Natural killer cell treated with Interleukin-12 subunit alpha and Interleukin-12 subunit beta and Interleukin-15 and Interleukin-18, amount 100 ng/mL, for 72 hours (primary cell): ENCODE measurements at places on chromosomes 1 and 21.

GRCh38 chr1:10744654-10745238 is 51.7 kb downstream of the CASZ1 start:
- H3K4me1 ChIP-seq, result no peaks in the 10 kb centered on the region
- H3K4me3 ChIP-seq, result no peak overlapping the region
- no peak overlapping the region for H3K27ac ChIP-seq
- H3K36me3 ChIP-seq, result no peaks in the 10 kb centered on the region

DNA sequence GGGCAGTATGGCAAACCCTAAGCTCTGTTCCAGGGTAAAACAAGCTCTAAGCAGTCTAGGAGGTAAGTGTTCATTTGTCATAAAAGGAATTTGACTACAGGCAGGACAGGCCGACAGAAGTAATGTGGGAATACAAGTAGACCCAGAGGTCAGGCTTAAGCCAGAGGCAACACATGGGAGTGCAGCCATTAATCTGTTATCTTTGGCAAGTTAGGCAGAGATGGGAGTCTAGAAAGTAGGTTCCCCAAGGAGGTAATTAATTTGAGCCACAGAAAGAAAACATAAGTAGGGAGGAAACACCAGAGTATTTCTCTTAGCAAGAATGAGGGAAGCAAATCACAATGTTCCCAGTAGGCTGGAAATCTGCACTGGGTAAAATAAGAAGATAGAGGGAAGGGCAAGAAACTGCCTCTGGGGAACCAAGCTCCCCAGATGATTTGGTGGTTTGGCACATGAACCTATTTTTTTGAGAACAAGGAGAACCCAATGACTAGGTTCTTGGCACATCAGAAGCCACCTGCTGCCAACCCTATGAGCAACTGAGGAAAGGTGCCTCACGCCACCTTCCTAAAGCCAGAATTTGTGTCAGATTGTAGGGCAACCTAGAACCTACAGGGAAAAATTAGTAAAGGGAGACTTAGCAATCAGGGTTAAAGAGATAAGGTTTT is 636.4 kb upstream of the PLXNA2 start:
- no peaks in the 10 kb centered on the region for H3K36me3 ChIP-seq
- no peak for DNase-seq
- H3K27ac ChIP-seq, result no peak overlapping the region
- no peak overlapping the region for H3K4me3 ChIP-seq
- H3K27me3 ChIP-seq, result no peaks in the 10 kb centered on the region

GRCh38 chr1:36843906-36844610 is 190.3 kb downstream of the GRIK3 start:
- no peak for DNase-seq
- no peak overlapping the region for H3K27ac ChIP-seq
- no peak overlapping the region for H3K4me3 ChIP-seq

DNA sequence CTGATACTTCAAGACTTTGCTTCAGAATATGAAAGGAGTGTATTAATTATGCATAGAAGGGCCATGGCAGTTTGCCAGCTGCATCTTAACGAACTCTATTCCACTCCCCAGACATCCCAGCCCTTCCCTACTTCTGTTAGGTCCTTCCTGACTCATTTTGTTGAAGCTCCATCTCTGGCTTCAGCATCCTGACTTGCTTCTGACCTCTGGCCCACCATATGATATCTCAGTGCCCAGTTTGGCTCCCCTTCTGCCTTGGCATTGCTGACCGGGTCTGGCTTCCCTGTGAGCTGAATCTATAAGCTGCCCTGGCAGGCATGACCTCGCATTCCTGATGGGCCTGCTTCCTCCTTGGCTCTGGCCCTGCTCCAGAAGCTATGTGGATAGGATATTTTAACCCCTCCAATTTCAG is 27.6 kb upstream of the ARHGAP29 start:
- no peaks in the 10 kb centered on the region for H3K4me1 ChIP-seq
- H3K4me3 ChIP-seq, result no peak overlapping the region
- no peak overlapping the region for H3K27ac ChIP-seq

- no peaks in the 10 kb centered on the region for H3K27me3 ChIP-seq
- no peak overlapping the region for H3K4me3 ChIP-seq
- peak overlapping the region; percentile 78 for H3K27ac ChIP-seq
- DNase-seq, result no peak
Measured at GRCh38 chr1:19467199-19468187, 17.8 kb downstream of the CAPZB start.

- no peaks in the 10 kb centered on the region for H3K4me1 ChIP-seq
- H3K27me3 ChIP-seq, result peaks cover 7% of the 10 kb centered on the region
- no peak overlapping the region for H3K27ac ChIP-seq
- H3K4me3 ChIP-seq, result no peak overlapping the region
- H3K36me3 ChIP-seq, result no peaks in the 10 kb centered on the region
- no peak for DNase-seq
Measured at GRCh38 chr1:236980673-236981072, 23.6 kb downstream of the MT1HL1 start.

GRCh38 chr1:94974824-94975223 is 47.9 kb upstream of the CNN3 start:
- H3K27me3 ChIP-seq, result no peaks in the 10 kb centered on the region
- no peak overlapping the region for H3K27ac ChIP-seq
- no peaks in the 10 kb centered on the region for H3K36me3 ChIP-seq
- no peak for DNase-seq
- no peaks in the 10 kb centered on the region for H3K4me1 ChIP-seq
- H3K4me3 ChIP-seq, result no peak overlapping the region

- H3K4me1 ChIP-seq, result no peaks in the 10 kb centered on the region
- H3K4me3 ChIP-seq, result no peak overlapping the region
- no peak overlapping the region for H3K27ac ChIP-seq
- no peaks in the 10 kb centered on the region for H3K36me3 ChIP-seq
- DNase-seq, result no peak
Measured at GRCh38 chr1:78176448-78176847, 130.7 kb downstream of the GIPC2 start.

GRCh38 chr21:31524140-31524539 is 135.4 kb upstream of the SOD1 start:
- H3K27me3 ChIP-seq, result no peaks in the 10 kb centered on the region
- no peak overlapping the region for H3K27ac ChIP-seq
- no peak for DNase-seq
- no peak overlapping the region for H3K4me3 ChIP-seq
- no peaks in the 10 kb centered on the region for H3K4me1 ChIP-seq
- no peaks in the 10 kb centered on the region for H3K36me3 ChIP-seq

GRCh38 chr21:38265166-38265565 is 8.4 kb downstream of the KCNJ15 start:
- H3K36me3 ChIP-seq, result no peaks in the 10 kb centered on the region
- no peak overlapping the region for H3K27ac ChIP-seq
- no peak overlapping the region for H3K4me3 ChIP-seq
- peaks cover 25% of the 10 kb centered on the region for H3K27me3 ChIP-seq
- H3K4me1 ChIP-seq, result no peaks in the 10 kb centered on the region
- no peak for DNase-seq

DNA sequence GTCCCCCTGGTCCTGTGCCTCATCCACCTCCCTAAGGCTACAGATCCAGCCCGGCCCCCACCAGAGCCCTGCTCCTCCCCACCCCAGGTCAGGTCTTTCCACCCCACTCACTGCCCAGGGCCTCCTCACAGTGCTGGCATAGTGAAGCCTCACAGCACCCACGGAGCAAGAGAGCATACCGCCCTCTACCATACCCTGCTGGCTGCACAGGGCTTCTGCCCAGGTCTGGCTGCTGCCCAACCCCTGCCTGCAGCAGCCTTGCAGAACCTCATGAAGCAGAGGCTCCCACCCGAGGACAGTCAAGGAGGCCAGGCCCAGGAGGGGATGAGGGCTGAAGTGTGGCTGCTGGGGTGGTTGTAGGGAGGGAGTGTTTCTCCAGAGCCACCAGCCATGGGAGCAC is 19.7 kb upstream of the ARF1 start:
- H3K4me1 ChIP-seq, result peaks cover 8% of the 10 kb centered on the region
- no peak overlapping the region for H3K27ac ChIP-seq
- H3K4me3 ChIP-seq, result no peak overlapping the region
- peaks cover 25% of the 10 kb centered on the region for H3K27me3 ChIP-seq
- H3K36me3 ChIP-seq, result no peaks in the 10 kb centered on the region
- DNase-seq, result no peak

GRCh38 chr21:39651206-39651605 is 38.5 kb downstream of the B3GALT5 start:
- no peak overlapping the region for H3K27ac ChIP-seq
- no peaks in the 10 kb centered on the region for H3K4me1 ChIP-seq
- peaks cover 3% of the 10 kb centered on the region for H3K27me3 ChIP-seq
- no peaks in the 10 kb centered on the region for H3K36me3 ChIP-seq

DNA sequence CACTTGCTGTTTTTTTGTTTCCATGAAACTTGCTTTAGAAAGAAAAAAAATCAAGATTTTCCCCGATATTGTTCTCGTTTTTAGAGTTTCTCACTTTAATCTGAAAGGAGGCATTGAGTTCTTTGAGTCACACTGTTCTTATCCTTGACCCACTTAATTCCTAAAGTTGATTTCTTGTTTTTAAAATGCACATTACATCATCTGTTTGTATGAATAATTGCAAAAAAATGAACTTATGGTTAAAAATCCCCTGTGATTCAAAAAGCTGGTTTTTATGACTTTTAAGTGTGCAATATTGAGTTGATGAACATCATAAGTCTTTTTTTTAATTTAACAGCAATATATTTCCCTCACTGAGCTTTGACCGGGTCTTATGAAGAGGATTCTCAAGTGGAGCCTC is 131.6 kb downstream of the SNX7 start:
- DNase-seq, result no peak
- H3K36me3 ChIP-seq, result no peaks in the 10 kb centered on the region
- no peaks in the 10 kb centered on the region for H3K27me3 ChIP-seq
- no peak overlapping the region for H3K27ac ChIP-seq
- H3K4me3 ChIP-seq, result no peak overlapping the region

DNA sequence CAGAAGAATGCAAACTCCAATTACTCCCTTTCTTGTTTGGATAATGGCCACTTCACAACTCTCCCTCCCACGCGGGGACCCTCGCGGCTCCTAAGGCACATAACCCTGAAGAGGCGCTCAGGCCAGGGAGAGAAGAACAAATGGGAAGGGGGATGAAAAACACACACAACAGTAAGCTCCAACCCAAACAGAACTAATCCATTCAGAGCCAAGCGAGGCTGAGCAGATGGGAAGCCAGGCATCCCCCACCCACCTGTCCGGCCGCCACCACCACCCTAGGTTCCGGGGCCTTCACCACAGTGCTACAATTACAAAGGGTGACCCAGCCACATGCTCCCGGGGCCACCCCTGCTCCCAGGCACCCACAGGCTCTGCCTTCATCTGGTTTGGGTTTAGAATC is 101.5 kb downstream of the MRPL37 start:
- H3K27ac ChIP-seq, result no peak overlapping the region
- no peak for DNase-seq
- H3K36me3 ChIP-seq, result no peaks in the 10 kb centered on the region

DNA sequence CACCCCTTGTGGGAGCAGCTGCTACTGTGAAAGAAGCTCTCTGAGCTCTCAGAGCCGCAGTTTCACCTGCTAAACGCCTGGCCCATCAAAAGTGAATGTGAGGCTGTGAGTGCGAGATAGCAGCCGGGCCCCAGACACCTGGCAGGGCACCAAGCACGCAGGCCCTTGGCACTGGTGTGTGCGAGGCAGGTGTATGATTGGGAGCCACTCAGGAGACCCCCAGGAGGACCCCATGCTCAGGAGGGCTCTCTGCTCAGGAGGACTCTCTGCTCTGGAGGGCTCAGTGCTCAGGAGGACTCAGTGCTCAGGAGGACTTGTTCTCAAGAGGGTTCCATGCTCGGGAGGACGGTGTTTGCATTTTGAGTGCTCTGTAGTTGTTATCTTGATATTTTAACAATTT is 14.3 kb upstream of the ADARB1 start:
- DNase-seq, result no peak
- no peak overlapping the region for H3K27ac ChIP-seq
- peaks cover 20% of the 10 kb centered on the region for H3K27me3 ChIP-seq

GRCh38 chr1:192913683-192914082 is 104.8 kb downstream of the RGS2 start:
- no peaks in the 10 kb centered on the region for H3K4me1 ChIP-seq
- no peaks in the 10 kb centered on the region for H3K36me3 ChIP-seq
- H3K27ac ChIP-seq, result no peak overlapping the region
- DNase-seq, result no peak

- no peak overlapping the region for H3K27ac ChIP-seq
Measured at GRCh38 chr1:170700842-170701615, 37.1 kb downstream of the PRRX1 start.

DNA sequence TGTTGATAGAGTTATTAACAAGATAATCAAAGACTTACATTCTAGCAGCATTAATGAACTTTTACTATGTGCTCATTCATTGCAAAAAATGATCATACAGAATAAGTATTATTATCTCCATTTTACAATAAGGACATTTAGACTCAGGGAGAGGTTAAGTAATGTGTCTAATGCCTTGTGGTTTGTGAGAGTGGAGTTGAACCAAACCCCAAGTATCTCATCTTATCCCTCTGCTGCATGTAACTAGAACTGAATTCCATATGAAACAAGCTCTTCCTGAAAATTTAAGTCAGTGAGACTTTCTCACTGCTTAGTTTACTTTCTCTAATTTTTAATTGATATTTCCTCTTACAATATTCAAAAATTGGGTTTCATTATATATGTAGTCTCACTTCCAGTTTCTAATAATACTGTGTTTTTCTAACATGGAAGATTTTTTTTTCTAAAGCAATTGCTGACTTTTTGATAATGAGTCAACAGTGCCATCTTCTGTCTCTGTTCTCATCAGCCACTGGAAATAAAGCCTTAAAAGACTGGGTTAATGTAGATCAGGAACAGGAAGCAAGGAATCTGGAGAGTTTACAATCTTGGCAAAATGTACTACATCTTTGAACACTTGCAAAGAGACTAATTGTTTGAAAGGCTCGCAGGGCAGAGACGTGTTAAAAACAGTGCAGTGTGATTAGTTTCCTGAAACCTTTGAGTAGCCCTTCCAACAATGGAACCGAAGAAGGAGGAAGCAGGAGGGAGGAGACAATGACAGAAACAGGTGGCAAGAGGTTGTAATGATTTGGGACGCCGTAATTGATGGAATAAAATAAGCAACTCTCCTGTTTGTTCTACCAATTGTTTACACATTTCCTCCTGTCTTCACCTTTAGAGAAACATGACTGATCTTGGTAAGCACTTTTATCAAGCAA is 567.6 kb downstream of the MRPL39 start:
- no peak overlapping the region for H3K4me3 ChIP-seq
- no peak overlapping the region for H3K27ac ChIP-seq
- no peaks in the 10 kb centered on the region for H3K36me3 ChIP-seq
- H3K27me3 ChIP-seq, result no peaks in the 10 kb centered on the region
- H3K4me1 ChIP-seq, result no peaks in the 10 kb centered on the region

DNA sequence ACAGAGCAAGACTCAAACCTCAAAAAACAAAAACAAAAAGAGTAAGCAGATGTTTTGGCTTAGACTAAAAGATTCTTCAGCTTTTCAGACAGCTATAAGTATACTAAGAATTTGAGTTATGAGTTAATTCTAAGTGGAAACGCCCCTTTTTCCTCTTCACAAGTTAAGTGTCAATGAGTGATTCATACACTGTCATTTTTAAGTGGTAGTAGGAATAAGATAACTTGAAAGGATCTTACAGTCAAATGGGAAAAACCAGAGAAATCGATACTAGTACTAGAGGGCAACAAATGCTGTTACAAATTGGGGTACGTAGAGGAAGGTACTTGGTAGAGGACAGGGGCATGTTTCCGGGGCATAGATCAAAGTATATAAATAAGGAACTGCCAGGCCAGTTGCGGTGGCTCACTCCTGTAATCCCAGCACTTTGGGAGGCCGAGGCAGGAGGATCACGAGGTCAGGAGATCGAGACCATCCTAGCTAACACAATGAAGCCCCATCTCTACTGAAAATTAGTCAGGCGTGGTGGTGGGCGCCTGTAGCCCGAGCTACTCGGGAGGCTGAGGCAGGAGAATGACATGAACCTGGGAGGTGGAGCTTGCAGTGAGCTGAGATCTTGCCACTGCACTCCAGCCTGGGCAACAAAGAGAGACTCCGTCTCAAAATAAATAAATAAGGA is 7.4 kb downstream of the H3-3A start:
- peak overlapping the region; percentile 63 for H3K4me3 ChIP-seq
- H3K27me3 ChIP-seq, result no peaks in the 10 kb centered on the region
